Fibroblast of skin of scalp (primary cell): ENCODE measurements at places on chromosomes 2 and 18.
A peak's percentile ranks its signal among the peaks of the same experiment; 100 is the strongest.

GRCh38 chr2:23636426-23636825 lies 251.4 kb downstream of the KLHL29 start:
- DNase-seq: peak; percentile 46

- DNase-seq: no peak
These were observed 132.6 kb upstream of the RBBP8 start for GRCh38 chr18:22800551-22800951.

DNA sequence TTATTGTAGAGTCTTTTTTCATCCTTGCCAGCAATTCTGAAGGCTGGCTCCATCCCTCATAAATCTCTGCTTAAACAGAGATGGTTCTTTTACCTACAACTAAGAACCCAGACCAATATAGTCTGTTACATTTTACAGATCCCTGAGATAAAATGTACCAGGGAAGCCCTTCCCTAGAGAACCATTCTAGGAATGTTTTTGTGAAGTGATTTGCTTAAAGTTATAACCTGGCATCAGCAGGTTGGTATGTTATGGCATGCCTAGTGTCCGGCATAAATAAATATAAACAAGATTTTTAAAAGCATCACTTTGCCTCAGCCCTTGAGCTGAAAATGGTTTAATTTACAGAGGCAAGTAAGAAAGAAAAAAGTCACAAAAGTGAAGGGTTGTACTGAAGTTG lies 18.5 kb upstream of the NPAS2 start:
- no peak for DNase-seq

- DNase-seq: no peak
These were observed 44.3 kb upstream of the CAB39 start for GRCh38 chr2:230668184-230668938.

DNA sequence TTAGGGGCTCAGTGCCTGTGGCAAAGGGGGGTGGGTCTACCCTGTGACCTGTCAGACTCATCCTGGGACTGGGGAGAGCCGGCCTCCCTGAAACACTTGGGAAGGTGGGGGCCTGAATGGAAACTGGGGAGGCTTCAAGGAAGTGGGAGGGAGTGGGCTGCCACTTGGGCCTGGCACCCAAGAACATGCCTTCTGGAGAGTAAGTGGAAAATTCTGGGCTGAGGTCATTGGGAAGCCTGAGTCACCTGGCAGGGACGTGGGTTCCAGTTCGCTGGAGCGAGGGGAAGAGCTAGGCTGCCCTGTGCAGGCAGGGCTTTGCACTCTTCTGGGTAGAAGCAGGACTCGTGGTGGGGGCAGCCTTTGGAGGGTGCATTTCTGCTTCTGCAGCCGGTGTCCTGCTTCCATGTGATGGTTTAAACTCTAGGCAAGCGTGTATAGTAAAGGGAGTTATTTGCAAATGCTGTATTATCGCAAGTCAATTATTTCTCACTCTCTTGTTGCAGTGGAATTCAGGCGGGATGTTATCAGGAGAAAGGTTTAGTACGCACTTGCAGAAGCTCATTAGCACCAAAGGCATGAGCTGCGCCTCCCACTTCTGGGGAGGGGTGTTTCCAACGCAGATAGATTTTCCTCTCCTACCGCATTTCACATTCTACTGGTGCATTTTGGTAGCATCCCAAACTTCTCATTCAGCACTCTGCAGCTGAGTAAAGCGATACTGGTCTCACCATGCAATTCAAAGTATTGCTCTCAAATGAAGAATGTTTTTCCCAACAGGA lies 3.8 kb downstream of the LRRFIP1 start:
- no peak for DNase-seq

GRCh38 chr2:197278799-197279763 lies 31.5 kb downstream of the ANKRD44 start:
- no peak for DNase-seq

GRCh38 chr18:27022477-27022876 lies 157.0 kb upstream of the AQP4 start:
- DNase-seq: no peak

GRCh38 chr2:140600116-140600515 lies 1530.7 kb downstream of the LRP1B start:
- peak; percentile 86 for DNase-seq

DNA sequence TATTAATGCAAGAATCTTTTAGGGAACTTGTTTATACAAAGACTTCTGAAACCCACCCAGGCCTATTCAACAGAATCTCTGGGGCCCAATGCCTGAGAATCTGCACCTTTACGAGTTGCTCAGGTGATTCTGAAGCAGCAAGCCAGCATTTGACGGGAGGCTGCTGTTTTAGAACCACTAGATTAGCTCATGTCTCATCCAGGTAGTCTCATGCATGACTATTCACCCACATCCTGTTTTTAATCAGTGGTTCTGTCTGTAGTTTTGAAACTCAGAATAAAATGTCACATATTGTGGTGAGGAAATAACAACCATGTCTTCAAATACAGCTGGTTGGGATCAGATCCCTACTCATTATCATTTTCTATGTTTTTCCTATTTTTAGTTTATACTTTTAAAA lies 39.5 kb downstream of the CYTIP start:
- no peak for DNase-seq

GRCh38 chr2:111689941-111690340 lies 194.1 kb downstream of the ANAPC1 start:
- DNase-seq: no peak

- DNase-seq: no peak
These were observed 20.3 kb downstream of the SNRPD1 start for GRCh38 chr18:21632393-21632792.

DNA sequence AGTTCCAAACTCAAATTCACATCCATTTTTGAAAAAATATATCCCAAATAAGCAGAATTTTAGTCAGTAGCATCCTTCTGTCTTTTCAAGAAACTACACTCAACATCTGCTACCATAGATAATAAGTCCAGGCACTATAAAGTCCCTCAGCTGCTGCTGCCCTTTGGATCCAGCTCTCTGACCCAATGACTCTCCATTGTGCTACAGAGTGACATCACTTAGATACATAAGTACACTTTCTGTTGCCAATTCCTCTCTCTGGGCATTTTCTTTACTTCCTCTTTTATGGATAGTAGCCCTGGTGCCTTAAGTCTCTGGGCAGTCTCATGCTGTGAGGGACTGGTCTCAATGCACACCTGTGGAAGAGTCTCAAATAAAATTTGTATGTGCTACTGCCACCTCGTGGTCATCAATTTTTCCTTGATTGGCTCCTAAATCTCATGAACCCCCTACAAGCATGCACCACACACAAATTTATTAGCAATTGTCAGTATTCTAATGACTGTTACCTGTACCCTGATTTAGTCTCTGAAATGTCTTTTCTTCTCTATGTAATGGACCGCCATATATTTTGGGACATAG lies 219.2 kb downstream of the LRP1B start:
- DNase-seq: no peak

DNA sequence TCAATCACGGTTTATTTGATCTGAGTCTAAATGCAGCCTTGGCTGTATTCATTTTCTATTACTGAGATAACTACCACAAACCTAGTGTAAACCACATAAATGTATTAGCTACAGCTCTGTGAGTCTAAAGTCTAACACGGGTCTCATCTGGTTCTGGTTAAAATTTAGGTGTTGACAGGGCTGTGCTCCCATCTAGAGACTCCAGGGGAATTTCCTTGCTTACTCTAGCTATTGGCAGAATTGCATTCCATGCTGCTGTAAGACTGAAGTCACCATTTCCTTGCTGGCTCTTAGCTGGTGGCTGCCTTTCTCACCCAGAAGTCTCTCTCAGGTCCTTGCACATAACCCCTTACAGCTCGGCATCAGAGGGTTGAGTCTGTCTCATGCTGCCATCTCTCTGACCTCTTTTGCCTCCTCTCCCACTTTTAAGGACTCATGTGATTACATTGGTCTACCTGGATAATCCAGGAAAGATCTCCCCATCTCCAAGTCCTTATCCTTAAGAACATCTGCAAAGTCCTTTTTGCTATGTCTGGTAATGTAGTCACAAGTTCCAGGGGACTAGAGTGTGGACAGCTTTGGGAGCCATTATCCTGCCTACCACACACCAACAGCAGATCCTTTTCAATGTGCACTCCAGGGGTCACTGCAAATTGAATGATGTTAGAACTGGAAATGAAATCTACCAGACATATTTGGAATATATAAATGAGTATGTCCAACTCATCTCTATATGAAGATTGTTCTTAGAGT lies 207.0 kb upstream of the AGAP1 start:
- DNase-seq: peak; percentile 94

GRCh38 chr2:70019096-70019495 lies 57.7 kb upstream of the ASPRV1 start:
- DNase-seq: no peak

DNA sequence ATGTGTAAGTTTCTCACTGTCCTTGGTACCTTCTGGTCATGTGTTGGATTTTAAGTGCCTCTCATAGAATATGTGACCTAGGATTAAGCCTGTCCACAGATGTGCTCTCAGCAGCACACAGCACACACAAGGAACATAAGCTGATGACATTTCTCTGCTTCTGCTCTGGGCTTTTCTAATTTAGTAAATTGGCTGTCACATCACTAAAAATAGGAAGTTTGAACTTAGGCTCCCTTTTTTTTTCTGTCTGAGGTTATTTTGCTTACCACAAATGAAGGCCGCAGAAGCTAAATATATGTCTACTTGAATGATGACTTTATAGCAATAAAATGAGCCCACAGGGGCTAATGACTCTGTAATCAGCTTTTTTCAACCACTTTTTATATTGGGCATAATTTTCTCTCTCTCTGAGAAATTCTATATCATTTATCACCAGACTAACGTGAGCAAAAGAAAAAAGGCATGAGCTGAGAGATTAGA lies 150.2 kb upstream of the KLHL14 start:
- DNase-seq: peak; percentile 17

DNA sequence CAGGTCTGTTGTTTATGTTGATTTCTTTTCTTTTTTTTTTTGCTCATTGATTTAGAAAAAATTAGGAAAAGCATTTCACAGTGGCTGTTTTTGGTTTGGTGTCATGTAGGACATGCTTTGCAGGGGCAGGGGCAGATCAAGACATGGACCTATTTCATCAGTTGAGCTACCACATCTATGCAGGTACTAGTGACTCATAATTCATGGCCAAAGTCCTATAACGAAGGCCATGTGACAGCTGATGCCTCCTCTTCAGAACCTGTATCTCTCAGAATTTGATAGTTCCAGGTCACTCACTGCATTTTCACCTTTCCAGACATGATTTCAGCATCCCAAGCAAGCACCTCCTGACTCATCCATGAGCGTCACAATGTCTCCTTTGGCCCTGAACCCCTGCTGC lies 195.8 kb downstream of the ALK start:
- no peak for DNase-seq

GRCh38 chr2:156321243-156321904 lies 11.1 kb downstream of the NR4A2 start:
- DNase-seq: no peak

- no peak for DNase-seq
These were observed 6.2 kb upstream of the TWIST2 start for GRCh38 chr2:238841542-238842164.

- DNase-seq: no peak
These were observed 44.0 kb downstream of the SUMO1 start for GRCh38 chr2:202194418-202194817.

- no peak for DNase-seq
These were observed 319.6 kb upstream of the TCF4 start for GRCh38 chr18:55907453-55908175.

- DNase-seq: no peak
These were observed 230.7 kb upstream of the SESTD1 start for GRCh38 chr2:179495315-179495714.

DNA sequence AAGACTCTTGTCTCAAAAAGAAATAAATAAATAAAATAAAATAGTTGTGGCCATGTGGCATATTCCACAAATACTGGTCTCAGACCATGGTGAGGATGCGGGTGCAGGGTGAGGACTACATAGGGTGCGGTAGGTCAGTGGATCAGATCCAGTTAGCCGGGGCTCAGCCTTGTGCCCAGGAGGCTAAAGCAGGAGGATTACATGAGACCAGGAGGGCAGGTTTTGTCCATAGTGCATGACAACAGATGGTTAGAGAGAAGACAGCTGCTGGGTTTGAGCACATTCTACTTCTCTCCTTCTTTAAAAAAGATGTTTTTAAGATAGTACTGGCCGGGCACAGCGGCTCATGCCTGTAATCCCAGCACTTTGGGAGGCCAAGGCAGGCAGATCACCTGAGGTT lies 12.8 kb upstream of the PSD4 start:
- DNase-seq: no peak

DNA sequence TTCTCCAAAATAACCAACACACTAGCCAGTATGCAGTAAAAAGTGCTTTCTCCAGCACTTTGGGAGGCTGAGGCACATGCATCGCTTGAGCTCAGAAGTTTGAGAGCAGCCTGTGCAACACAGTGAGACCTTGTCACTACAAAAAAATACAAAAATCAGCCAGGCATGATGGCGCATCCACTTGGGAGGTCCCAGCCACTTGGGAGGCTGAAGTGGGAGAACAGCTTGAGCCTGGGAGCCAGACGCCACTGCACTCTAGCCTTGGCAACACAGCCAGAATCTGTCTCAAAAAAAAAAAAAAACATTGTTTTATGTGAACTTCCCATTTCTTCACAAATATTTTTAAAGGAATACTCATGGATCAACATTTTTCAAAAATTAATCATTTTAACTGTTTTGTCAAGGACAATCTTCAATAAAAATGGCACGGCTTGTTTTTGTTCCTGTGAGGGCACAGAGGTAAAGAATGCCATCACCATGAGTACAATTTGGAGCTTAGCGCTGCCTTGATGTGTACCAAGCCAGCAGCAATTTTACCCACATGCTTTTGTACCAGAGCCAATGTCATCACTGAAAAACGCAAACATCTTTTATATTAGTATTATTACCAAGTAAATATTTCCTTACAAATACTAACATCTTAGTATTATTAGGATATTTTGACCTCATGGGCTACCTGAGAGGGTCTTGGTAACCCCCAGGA lies 26.7 kb downstream of the RAB1A start:
- peak; percentile 78 for DNase-seq

GRCh38 chr2:233349005-233349998 lies 5.0 kb upstream of the DGKD start:
- no peak for DNase-seq

DNA sequence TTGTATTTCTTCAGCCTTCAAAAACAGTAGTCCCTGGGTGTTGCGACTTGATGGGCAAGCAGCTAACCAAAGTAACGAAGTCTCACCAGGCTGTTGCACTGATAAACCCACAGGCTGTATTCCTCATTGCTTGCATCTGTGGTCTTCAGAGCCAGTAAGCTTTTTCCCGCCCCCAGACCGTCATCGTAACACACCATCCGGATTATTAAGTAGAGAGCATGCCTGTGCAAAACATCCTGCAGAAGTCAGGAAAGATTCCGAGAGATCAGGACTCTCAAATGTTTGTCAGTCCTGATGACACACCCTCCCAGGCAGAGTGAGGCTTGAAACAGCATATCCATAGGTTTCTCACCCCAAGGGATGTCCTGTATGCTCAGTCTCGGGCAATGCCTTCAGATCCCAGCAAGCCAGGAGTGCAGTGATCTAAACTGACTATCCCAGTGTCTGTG lies 15.9 kb downstream of the ITGB1BP1 start:
- no peak for DNase-seq
